ENCODE measurements at places on chromosomes 4 and X. TPM values are rescaled to one million over a fixed set of nuclear protein-coding genes. Genes with fewer than 3 reads are reported as not detected.

GRCh38 chrX:49069038-49069437, 4.8 kb downstream of the PRAF2 start:
- no peaks in the 10 kb centered on the region for H3K27me3 ChIP-seq
- H3K36me3 ChIP-seq: no peaks in the 10 kb centered on the region
- DNase-seq: no peak
- no peak overlapping the region for H3K4me3 ChIP-seq

- no peak overlapping the region for H3K4me3 ChIP-seq
- peaks cover 83% of the 10 kb centered on the region for H3K36me3 ChIP-seq
- DNase-seq: peak; percentile 28
- peaks cover 27% of the 10 kb centered on the region for H3K4me1 ChIP-seq
- H3K27me3 ChIP-seq: no peaks in the 10 kb centered on the region
Measured at GRCh38 chr4:128861856-128862518, 52.5 kb downstream of the JADE1 start.

DNA sequence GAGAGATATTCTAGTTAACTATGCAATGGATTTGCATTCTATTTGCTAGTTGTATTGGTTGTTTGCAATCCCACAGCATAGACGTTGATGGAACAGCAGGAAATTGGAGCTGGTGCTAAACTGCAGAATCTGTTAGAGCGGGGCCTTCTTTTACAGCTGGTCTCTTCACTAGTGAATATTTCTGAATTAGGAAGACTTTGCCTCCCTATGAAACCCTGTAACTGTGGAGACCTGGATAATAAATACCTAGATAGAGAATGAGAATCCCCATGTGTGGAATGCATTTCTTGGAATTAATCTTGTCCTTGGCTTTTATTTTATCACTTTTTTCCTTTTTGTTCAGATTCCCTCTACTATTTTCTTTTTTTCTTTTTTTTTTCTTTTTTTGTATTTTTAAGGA, 109.7 kb downstream of the SHROOM3 start:
- no peak overlapping the region for H3K27ac ChIP-seq
- no peaks in the 10 kb centered on the region for H3K36me3 ChIP-seq
- no peak for DNase-seq
- H3K4me3 ChIP-seq: no peak overlapping the region
- H3K27me3 ChIP-seq: no peaks in the 10 kb centered on the region
- no peaks in the 10 kb centered on the region for H3K4me1 ChIP-seq

GRCh38 chr4:123024710-123025109, 102.3 kb upstream of the NUDT6 start:
- no peaks in the 10 kb centered on the region for H3K4me1 ChIP-seq
- no peak overlapping the region for H3K27ac ChIP-seq
- H3K4me3 ChIP-seq: no peak overlapping the region

DNA sequence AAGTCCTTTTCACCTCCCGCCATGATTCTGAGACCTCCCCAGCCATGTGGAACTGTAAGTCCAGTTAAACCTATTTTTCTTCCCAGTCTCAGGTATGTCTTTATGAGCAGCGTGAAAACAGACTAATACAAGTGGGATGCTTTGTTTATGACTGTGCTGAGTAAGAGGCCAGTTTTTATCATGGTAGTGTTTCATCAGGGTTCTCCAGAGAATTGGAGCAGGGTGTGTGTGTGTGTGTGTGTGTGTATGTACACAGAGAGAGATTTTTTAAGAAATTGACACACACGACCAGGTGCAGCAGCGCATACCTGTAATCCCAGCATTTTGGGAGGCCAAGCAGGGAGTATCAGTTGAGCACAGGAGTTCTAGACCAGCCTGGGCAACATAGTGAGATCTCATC, 34.6 kb upstream of the SLC2A9 start:
- H3K4me3 ChIP-seq: no peak overlapping the region
- H3K4me1 ChIP-seq: no peaks in the 10 kb centered on the region
- H3K36me3 ChIP-seq: peaks cover 10% of the 10 kb centered on the region
- DNase-seq: no peak

DNA sequence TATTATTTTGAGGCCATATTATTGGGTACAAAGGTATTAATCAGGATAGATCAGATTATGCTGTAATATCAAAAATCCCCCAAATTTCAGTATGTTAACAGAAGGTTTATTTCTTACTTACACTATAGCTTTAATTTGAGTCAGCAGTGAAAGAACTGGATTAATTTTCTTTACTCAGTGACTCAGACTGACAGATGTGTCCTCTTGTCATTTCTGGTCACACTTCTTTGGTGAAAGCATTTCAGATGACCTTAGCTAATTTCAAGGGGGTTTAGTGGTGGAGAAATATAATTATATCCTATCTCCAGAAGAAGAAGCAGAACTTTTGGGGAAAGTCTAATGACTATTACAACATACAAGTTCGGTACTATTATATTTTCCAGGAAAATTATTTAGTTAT, 12.4 kb downstream of the DDIT4L start:
- no peak overlapping the region for H3K27ac ChIP-seq
- no peaks in the 10 kb centered on the region for H3K27me3 ChIP-seq
- no peaks in the 10 kb centered on the region for H3K4me1 ChIP-seq
- no peak overlapping the region for H3K4me3 ChIP-seq
- H3K36me3 ChIP-seq: no peaks in the 10 kb centered on the region

Gene TRPC3
- not detected for total RNA-seq

Gene ADH6
- not detected for total RNA-seq
